ENCODE measurements at places on chromosomes 1 and 21.

- no peak for DNase-seq
These were observed 45.0 kb upstream of the AIM2 start for GRCh38 chr1:159121526-159121925.

DNA sequence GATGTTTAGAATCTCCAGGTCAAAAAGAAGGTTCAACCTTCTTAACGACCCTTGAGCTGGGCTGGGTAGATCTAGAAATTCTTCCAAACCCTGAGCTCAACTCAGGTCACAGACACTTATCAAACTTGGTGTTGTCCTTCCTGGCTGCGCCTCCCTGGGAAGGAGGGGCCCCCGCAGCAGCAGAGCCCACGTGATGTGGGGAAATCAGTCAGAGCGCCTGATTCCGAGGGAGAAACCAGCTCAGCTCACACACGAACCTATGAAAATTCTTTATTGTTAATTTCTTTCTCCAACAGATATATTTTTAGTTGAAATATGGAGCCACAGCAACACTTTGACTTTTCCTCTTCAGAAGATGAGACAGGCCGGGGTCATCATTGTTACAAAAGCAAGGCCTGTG lies 24.3 kb upstream of the CLSTN1 start:
- DNase-seq, result no peak

- no peak for DNase-seq
These were observed 7.5 kb downstream of the TNFSF18 start for GRCh38 chr1:173043253-173043652.

- no peak for DNase-seq
These were observed 673.0 kb downstream of the USP25 start for GRCh38 chr21:16402752-16403151.

- DNase-seq, result no peak
These were observed 138.4 kb upstream of the DSCAM start for GRCh38 chr21:40985370-40985769.

- DNase-seq, result peak; percentile 88
These were observed 2.8 kb upstream of the SPSB1 start for GRCh38 chr1:9289711-9290485.

GRCh38 chr1:202009326-202010179 lies 834 bp upstream of the ELF3 start:
- DNase-seq, result no peak

DNA sequence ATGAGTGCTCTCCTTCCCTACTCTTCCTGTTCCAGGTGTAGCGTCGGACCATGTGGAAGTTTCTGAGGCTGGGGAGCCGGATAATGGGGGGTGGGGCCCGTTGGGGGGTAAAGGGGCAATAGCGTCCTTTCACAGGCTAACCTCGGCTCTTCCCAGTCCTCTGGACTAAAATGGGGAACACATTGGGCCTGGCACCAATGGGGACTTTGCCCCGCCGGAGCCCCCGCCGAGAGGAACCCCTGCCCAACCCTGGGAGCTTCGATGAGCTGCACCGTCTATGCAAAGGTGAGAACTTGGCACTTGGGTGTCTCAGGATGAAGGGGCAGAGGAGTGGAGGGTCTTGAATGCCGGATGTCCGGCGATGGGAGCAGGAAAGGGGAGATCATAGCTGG lies 456 bp downstream of the TOMM40L start:
- no peak for DNase-seq

DNA sequence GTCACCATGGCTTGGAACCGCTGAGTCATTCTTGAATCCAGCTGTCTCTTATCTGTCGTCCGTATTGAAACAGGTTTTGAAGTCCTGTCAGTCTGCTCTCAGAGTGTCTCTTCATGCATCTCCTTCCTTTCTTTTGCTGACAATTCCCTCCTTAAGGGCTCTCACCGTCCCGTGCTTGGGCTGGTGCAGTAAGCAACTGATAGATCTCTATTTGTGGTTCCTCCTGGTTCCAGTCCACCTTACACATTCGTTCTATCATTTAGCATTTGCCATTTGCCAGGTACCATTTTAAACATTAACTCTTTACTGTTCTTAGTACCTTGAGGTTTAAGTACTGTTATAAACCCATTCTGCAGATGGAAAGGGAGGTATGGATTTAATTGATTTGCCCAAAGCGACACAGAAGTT lies 88.9 kb downstream of the DYRK1A start:
- DNase-seq, result no peak

GRCh38 chr1:29438991-29439390 lies 202.7 kb downstream of the PTPRU start:
- no peak for DNase-seq

GRCh38 chr1:157781048-157781447 lies 4.1 kb upstream of the FCRL2 start:
- no peak for DNase-seq

- no peak for DNase-seq
These were observed 53.9 kb upstream of the ASPM start for GRCh38 chr1:197200272-197200899.

GRCh38 chr1:53044926-53045325 lies 17.1 kb upstream of the PODN start:
- DNase-seq, result no peak

GRCh38 chr1:171646249-171646560 lies 6.3 kb downstream of the MYOC start:
- DNase-seq, result no peak

DNA sequence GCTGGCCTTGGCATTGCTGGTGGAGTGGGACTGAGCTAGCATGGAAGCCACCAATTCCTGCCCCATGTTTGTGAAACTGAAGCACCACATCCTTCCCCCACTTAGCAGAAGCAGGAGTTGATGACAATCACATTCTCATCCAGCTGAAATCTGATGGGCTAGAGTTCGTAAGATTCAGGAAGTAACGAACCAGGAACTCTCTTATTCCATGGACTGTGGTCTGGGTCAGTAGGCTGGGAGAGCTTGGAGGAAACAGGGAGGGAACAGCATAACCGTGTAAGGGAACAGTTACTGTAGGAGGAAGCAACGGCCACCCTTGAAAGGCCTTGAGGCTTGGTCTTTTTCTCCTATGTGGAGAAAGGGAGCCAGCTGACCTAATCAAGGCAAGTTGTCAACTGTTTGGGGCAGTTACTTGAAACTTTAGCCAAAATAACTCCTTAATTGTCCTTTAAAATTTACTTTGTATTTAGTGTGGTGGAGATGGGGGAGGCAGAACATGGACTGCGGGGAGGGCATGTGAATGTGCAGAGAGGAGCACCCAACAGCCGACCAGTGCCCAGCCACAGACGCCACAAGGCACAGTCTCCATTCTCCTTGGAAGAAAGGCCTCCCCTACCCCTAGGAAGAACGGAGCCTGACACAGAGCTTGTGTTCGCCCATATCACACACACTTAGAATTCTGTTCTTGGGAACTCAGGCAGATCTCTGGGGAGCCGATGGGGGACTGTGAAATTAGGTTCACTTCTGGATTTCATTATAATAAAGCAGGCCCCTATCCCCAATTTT lies 2.0 kb upstream of the COQ8A start:
- DNase-seq, result peak; percentile 69

- DNase-seq, result no peak
These were observed 775 bp upstream of the PRPF38B start for GRCh38 chr1:108691128-108691941.

DNA sequence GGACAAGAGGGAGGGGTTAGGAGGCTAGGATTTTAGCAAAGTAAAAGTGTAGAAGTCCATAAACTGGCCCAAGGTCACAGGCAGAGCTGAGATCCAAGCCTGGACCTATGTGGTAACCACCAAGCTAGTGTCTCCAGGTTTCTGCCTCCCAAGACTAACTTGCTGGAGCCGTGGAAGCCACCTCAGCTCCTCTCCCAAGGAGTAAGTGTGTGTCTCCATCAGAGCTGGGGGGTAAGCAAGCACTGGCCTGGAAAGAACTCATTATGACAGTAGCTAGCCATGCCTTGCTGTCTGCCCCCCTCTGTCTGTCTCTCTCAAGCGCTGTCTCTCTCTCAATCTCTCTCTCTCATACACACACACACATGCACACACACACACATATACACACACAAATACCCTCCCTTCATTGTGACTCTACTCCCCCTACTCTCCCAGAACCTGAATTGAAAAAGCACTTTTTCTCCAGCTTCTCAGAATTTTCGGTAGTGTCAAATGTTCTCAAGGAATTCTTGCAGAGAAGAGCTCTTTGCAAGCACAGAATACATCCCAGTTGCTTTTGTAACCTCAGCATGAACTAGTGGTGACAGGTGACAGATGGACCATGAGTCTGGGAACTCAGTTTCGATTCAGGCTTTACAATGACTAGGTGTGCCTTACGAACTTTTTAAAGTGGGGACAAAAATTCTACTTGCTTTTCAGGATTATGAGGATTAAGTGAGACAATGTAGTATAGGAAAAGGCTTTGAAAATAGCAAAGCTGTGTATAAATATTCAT lies 238.0 kb upstream of the FGGY start:
- no peak for DNase-seq

DNA sequence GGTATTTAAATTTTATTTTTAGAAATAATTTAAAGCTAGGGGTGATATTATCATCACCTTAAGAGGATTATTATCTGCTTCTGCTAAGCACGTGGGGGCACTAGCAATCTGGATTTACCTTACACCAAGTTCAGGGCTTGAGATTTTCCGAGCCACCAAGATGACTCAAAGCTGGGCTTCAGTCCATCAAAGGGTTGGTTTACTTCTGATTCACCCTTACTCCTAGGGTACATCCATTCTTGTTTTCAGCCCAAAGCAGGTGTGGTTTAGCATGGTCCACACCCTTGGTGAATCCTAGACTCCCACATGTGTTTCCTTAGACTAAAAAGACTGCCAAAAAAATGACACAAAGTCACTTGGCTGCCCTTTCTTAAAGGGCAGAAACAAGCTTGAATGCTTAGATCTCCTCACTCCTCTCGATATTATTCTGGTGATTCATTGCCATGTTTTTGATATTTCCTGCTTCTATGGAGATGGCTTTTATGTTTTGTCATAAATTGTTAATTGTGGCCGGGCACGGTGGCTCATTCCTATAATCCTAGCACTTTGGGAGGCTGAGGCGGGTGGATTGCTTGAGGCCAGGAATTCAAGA lies 9.8 kb upstream of the PRSS38 start:
- no peak for DNase-seq

- DNase-seq, result no peak
These were observed 10.7 kb downstream of the FOXO6 start for GRCh38 chr1:41371630-41372599.

- no peak for DNase-seq
These were observed 2.6 kb upstream of the MFN2 start for GRCh38 chr1:11977625-11978024.

DNA sequence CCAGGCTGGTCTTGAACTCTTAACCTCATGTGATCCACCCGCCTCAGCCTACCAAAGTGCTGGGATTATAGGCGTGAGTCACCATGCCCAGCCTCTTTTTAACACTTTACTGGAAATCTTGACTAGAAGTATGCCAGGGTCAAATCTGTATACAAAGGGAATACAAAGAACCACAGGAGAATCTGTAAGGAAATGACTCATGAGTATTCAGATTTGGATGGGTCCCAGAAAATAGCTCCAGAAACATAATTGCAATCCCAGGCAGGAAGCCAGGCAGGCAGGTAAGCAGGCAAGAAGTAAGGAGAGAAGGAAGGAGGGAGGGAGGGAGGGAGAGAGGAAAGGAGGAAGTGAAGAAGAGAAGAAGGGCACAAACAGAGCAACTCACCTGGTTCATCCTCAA lies 22.8 kb upstream of the TIAM1 start:
- DNase-seq, result no peak

- DNase-seq, result no peak
These were observed 3.8 kb downstream of the TAS1R3 start for GRCh38 chr1:1334835-1335234.

DNA sequence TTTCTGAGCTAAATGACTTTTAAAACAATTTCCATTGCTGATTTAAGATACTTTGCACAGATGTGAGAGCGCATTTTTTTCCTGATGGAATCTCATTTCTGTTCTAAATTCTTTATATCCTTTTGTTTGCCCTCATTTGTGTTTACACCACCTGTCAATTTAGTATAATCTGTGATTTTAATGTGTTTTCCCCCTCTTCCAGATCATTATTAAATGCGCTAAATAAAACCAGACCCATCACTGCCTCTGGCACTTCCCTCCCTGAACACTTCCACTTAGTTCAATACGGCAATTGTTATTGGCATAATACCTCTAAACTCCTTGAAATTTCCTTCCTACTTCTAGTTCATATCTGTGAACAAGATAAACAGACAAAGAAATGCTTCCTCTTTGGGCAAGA lies 186.9 kb upstream of the ADGRL2 start:
- no peak for DNase-seq

GRCh38 chr21:39218082-39218409 lies 34.8 kb upstream of the PSMG1 start:
- DNase-seq, result no peak

GRCh38 chr1:113654883-113655282 lies 104.4 kb downstream of the PHTF1 start:
- no peak for DNase-seq
